ENCODE measurements at places on chromosomes 11 and 22. TPM values are rescaled to one million over a fixed set of nuclear protein-coding genes. Genes with fewer than 3 reads are reported as not detected.
A peak's percentile ranks its signal among the peaks of the same experiment; 100 is the strongest.

DNA sequence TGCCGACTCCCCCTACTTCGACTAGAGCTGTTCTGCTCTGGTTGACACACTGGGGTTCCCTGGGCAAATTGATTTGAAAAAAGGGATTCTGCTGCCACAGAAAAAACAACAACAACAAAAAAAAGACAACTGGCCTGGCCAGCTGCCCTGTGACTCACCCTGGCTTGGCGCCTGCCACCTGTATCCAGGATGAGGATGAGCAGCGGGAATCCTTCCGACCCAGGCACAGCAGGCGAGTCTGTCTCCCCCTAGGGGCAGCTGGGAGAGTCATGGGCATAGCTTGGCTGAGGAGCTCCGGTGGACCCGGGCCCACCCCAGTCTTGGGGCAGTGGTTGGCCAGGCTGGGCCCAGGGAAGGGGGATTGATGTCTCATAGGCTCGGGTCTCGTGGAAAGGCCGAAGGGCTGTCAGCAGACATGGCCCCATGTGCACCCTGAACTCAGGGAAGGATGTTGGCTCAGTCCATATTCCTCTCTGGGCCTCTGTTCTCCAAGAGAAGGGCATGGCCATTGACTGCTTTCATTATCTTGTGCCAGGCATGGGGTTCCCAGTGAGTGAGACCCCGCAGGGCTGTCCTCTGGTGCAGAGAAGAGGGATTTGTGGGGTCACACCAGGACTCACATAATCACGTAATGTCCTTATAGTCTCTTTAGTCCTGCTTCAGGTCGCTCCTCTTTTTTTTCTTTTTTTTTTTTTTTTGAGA is 10.4 kb upstream of the SUN2 start:
- peak; percentile 73 for DNase-seq

OR52H1 gene
- 0.13 TPM for total RNA-seq

DNA sequence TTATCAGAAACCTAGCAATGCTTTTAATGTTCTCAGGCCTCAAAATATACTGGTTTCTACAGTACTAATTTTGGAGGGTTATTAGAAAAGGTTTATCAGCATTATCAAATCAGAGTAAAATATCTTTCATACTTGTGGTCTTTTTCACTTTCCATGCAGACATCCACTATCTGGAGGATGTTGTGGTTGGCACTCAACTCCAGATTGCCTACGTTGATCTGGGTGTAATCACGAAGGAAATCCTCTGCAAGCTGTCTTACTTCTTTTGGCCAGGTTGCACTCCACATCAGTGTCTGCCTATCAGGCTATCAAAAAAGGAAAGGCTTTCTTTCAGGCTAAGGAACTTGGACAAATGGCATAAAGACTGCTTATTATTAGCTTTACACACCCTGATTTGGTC is 11.6 kb downstream of the DDX17 start:
- no peak for DNase-seq

MMP11 gene
- total RNA-seq = 6.8 TPM

GRCh38 chr22:30031764-30032455 is 48.4 kb upstream of the HORMAD2 start:
- no peak for DNase-seq

B3GAT1 gene
- not detected for total RNA-seq

DNA sequence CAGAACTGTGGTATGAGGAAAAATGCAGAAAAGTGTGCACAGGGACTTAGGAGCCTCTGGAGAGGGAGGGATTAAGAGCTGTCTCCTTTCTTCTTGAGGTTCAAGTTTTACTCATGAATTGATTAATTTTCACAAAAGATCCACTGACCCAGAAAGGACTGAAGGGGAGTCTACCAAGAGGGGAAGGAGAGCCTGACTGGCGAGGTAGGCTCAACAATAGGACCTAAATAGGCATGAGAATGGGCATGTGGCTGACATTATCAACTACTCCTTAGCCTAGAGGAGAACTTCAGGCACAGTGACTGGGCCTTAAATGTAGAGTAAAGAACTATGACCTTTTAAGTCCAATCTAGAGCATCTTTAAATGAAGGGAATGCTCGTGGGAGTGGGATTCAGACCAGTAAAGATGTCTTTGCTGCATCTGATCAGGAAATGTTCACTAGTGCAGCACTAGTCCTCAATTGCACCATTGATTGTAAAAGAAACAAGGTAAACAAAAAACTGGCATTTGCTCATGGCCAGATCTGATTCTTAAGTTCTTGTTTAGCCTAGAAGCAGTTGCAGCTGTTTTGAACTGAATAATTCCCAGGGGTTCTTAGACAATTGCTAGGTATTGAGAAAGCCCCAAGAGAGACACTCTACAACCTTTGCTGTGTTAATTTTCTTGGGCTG is 135.6 kb downstream of the RAB38 start:
- DNase-seq = no peak
